ENCODE measurements at places on chromosomes 16 and 17.

DNA sequence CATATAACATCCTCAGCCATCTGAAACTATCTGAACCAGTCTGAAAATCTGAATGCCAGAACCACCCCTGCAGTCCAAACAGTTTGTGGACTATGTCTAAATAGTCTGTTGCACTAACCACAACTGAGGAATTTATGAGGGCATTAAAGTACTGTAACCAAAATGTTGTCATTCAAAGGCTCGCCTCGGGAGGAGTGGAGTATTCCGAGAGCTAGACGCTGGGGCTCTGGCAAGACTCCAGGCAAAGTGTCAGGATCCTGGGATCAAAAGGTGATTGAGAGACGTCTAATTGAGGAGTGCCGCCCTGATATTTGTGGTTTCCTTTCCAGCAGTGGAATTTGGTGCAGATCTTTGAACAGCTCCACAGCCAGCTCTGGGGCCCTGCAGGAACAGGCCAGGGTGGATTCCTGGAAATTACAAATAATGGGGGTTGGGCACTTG is 142.9 kb upstream of the MYOCD start:
- DNase-seq: no peak

GRCh38 chr17:74028354-74029116 is 174.9 kb upstream of the RPL38 start:
- DNase-seq: no peak

DNA sequence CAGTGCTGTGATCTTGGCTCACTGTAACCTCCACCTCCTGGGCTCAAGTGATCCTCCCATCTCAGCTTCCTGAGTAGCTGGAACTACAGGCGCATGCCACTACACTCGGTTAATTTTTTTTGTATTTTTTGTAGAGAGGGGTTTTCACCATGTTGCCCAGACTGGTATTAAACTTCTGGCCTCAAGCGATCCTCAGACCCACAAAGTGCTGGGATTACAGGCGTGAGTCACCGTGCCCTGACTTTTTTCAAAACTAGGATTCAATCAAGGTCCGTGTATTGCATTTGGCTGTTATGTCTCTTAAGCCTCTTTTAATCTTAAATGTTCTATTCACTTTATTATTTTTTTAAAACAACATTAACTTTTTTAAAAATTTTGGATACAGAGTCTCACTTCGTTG is 4.3 kb upstream of the CCL22 start:
- DNase-seq: no peak

DNA sequence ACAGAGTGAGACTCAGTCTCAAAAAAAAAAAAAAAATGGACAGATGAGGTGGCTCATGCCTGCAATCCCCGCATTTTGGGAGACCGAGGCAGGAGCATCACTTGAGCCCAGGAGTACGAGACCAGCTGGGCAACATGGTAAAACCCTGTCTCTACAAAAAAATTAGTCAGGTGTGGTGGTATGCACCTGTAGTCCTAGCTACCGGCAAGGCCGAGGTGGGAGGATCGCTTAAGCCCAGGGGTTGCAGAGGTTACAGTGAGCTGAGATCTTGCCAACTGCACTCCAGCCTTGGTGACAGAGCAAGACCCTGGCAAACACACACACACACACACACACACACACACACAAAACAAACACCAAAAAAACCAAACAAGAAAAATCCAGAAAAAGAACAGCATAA is 7.7 kb upstream of the ENGASE start:
- peak; percentile 34 for DNase-seq
